ENCODE measurements at places on chromosomes 2 and 18. TPM values are rescaled to one million over a fixed set of nuclear protein-coding genes. Genes with fewer than 3 reads are reported as not detected.

FBXO48 gene
- total RNA-seq: 0.52 TPM

DNA sequence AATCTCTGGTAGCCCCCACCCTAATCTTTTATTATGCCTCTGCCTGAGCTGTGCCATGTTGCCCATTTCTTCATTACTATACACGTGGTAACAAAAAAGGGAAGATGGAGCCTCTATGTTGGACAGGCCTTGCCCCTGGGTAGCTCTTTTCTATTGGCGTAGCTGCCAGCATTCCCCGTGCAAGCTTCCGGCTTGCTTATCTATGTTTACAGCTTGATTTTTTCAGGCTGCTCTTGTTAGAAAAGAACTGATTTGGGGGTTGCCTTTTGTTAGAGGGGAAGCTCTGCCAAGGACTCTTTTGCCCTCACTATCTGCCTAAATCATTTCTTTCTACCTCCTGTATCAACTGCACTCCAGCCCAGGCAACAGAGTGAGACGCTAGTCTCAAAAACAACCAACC lies 45.5 kb upstream of the ZSWIM2 start:
- DNase-seq: no peak

GRCh38 chr2:108823286-108823685 lies 36.7 kb downstream of the CCDC138 start:
- no peak for DNase-seq

DNA sequence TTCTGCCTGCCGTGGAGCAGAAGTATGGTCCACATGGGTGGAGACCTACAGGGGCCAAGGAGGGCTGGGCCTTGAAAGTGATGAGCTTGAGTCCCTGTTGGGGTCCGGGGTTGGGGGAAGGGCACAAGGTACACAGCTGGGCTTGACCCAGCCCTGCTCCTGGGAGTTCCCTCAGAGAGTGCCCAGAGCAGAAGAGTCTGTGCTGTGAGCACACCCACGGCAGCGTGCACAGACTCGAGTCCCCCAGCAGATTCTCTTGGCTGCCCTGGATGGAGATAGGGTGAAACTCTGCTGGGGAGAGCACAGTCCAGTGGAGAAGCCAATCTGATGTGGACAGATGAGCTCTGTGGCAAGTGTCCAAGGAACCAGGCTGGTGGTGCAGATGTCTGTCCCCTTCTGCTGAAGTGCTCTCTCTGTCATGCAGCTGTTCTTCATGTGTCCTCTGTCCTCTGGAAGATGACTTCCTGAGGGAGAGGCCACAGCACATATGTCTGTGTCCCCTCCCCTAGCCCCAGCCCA lies 27.5 kb downstream of the INPP4A start:
- DNase-seq: no peak

DNA sequence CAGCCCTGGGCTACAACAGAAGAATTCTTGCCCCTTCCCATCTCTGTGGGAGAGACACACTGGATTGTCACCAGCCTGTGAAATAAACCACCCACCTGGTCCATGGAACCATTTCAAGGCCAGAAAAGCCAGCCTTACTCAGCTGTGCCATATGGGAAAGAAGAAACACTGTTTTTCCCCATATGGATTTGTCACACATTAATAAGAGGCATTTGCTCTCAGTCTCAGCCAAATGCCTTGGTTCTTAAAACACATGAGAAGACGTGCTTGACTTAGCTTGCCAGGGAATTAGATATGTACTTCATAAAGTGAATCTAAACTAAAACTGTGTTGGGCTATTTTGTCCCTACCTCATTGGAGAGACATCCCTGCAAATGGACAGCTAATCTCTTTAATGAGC lies 308.6 kb upstream of the TNP1 start:
- no peak for DNase-seq

DNA sequence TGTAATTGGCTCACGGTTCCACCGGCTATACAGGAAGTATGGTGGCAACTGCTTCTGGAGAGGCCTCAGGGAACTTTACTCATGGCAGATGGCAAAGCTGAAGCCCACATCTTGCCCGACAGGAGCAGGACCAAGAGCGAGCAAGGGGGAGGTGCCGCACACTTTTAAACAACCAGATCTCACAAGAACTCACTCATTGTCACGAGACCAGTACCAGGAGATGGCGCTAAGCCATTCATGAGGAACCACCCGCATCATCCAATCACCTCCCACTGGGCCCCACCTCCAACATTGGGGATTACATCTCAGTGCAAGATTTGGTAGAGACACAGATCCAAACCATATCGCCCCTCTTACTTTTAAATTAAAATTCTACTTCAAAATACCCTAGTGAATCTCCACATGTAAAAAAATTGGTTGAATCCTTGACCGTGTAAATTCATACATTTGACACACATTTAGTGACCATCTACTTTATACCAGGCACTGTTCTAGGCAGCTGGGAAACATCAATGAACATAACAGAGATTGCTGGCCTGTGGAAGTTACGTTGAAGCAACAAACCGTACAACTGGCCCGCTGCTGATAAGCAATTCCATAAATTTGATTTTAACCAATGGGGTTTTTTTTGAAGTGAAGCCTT lies 87.6 kb downstream of the ALPK2 start:
- peak; percentile 43 for DNase-seq

DNA sequence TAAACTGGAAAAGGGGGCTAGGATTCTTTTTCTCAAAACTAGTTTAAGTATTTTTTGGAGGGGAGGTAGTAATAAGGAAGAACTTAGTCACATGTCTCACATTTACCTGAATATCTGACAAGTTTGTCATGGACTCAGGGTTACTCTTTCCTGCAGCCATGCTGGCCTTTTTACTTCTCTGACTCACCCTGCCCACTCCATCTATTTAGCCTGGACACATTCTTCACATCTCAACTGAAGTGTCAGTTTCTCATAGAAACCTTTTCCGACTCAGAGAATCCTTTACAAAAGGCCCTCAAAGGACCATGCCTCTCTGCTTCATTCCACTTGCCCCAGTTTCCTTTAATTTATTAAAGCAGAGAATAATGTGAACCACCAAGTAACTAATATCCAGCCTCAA lies 42.6 kb downstream of the SCN7A start:
- DNase-seq: no peak

GRCh38 chr2:122514451-122514996 lies 759.1 kb downstream of the TSN start:
- DNase-seq: no peak

IL36B gene
- not detected for total RNA-seq

DNA sequence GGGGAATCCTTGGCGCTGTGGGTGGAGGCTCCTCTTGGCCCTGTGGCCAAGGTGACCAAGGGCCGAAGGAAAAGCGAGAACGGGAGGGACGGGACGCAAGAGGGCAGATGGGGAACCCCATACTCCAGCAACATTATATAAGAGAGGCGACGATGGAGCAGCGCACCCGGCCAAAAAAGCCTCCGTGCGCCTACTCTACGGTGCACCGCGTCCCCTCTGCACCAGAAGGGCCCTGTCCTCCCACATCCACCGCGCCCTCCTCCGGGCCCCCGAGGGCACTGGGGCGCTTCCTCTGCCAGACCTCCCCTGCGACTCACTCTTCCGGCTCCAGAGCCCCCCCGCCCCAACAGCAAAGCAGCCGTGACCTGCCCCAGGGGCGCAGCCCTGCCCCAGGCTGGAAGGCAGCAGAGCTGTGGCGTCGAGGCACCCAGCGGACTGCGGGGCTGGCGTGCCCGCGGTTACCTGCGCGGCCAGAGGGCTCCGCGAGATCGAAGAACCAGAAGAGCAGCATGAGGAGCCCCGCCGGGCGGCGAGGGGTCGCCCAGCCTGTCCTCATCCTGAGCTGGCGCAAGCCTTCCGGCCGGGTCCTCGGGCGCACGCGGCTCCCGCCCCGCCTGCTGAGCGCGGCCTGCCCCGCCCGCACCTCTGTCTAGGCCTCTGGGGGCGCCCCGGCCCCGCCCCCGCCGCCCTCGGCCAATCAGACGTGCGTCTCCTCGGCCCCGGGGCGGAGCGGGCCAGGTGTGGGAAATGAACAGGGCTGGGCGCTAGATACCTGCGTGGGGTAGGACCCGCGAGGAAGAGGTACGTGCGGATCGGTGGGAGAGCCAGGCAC lies 106.3 kb upstream of the CD302 start:
- DNase-seq: peak; percentile 95

DNA sequence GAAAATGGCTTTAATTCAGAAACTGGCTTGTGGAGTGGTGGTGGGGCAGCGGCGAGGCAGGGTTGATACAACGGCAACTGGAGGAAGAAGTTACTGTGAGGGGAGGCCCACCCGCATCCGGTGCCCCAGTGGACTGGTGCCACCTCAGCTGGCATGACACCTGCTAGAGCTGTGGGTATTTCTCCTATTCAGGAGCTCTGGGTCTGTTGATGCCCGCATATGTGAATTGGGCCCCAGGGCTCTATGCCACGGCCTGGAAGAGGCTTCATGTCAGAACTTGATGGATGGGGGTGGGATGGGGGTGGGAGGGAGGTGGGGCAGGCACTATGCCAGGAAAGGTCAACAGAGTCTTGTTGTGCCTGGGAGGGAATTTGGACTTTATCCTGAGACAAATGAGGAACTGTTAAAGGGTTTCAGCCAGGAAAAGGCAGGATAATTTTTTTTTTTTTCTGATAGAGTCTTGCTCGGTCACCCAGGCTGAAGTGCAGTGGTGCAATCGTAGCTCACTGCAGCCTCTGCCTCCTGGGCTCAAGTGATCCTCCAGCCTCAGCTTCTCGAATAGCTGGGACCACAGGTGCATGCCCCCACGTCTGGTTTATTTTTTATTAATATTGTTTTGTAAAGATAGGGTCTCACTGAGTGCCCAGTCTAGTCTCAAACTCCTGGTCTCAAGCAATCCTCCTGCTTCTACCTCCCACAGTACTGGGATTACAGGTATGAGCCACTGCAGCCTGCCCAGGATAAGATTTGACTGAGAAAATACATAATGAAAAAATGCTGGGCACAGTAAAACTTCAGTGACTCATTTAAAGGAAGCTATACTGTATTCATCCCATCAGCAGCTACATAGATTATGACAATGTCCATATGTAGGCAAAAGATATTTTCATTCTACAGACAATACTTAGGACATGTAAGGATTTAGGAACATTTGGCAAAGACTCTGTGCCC lies 52.6 kb downstream of the SH2D6 start:
- DNase-seq: no peak

KCNF1 gene
- total RNA-seq: 3.0 TPM

DNA sequence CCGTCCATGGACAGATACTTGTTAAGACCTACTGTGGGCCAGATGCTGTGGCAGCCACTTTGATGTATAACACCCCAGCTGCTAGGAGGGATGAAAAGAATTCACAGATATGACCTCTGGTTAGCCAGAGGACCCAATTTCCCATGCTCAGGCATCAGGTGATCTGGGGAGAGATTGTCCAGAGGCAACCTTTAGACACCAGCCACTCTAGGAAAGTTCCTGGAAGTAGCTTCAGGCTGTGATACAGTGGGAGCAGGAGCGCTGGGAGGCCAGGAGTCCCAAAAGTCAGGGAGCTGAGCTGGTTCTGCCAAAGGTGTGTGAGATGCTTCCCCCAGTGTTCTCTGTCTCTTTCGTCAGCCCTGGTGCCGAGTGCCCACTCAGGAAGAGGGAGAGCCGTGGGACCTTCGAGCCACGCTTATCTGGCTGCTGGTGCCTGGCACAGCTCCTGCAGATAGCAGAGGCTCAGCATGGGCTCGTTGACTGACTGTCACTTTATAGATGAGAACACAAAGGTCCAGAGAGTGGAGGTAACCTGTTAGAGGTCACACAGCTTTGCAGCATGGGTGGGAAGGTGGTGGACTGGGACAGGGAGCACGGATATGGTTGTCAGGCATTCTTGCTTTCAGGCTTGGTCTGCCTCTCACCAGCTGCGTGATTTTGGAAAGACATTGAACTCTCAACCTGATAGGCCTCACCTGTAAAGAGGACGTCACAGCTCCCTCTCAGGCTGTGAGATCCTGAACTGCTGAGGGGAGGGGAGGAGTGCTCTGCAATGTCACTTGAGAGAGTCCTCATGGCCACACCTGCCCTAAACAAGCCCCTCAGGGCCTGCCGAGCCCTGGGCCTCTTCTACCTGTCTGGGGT lies 7.8 kb upstream of the RALB start:
- peak; percentile 71 for DNase-seq

DNER gene
- total RNA-seq: 0.70 TPM

DYNC1I2 gene
- total RNA-seq: 80.2 TPM

DNA sequence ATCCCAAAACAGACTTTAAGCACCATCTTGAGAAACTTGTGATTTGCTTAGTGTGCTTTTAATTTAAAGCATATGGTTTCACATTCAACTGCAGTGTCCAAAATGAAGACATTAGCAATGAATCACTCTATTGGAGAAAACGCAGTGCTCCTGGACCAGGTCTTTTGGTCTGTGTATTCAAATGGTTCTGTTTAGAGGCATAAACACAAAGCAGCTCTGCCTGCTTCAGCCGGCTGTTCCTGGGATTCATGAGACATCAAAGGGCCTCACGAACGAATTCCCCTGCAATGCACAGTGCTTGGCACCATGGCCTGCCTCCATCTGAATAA lies 117.1 kb upstream of the SP5 start:
- no peak for DNase-seq

GRCh38 chr2:33210626-33211025 lies 263.9 kb downstream of the LTBP1 start:
- peak; percentile 16 for DNase-seq

ADGRF3 gene
- not detected for total RNA-seq

HOXD13 gene
- 0.07 TPM for total RNA-seq

- DNase-seq: no peak
Observed at GRCh38 chr2:237102428-237102827, 16.7 kb downstream of the COPS8 start.

GRCh38 chr18:9616049-9616448 lies 1.7 kb upstream of the PPP4R1 start:
- no peak for DNase-seq

SMIM21 gene
- not detected for total RNA-seq

SERPINB4 gene
- not detected for total RNA-seq

- DNase-seq: peak; percentile 69
Observed at GRCh38 chr2:238227587-238228032, 12.2 kb downstream of the HES6 start.

PMAIP1 gene
- total RNA-seq: 131 TPM

DNA sequence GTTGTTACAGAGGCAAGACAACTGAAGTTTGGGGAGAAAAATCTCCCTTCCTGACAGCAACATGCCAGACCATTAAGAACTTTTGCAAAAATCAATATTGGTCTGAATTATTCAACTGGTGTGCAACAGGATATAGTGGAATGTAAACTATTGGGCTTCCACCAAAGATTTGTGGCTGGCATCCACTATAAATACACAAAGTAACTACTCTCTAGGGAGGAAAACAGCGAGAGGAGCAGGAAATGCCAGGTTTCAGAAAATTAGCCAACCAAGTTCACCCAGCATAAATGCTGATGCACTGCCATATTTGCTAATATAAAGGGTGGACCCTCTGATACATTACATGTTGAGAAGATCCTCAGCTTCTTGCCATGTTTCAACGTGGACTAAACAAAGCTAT lies 267.6 kb upstream of the LYPD1 start:
- DNase-seq: no peak

MYL12A gene
- 462 TPM for total RNA-seq

PARD3B gene
- total RNA-seq: 2.3 TPM

PDE11A gene
- 1.2 TPM for total RNA-seq

- DNase-seq: no peak
Observed at GRCh38 chr2:203897544-203897943, 30.0 kb downstream of the CTLA4 start.

- no peak for DNase-seq
Observed at GRCh38 chr2:45684756-45685155, 33.3 kb downstream of the PRKCE start.

ABHD1 gene
- not detected for total RNA-seq

All from H7 (cell line).